ENCODE measurements at places on chromosomes 16 and 17. TPM values are rescaled to one million over a fixed set of nuclear protein-coding genes. Genes with fewer than 3 reads are reported as not detected.

GRCh38 chr17:57329380-57330214, 73.3 kb downstream of the MSI2 start:
- no peaks in the 10 kb centered on the region for H3K36me3 ChIP-seq
- peaks cover 6% of the 10 kb centered on the region for H3K4me1 ChIP-seq
- no peak overlapping the region for H3K4me3 ChIP-seq
- no peak for DNase-seq
- no peak overlapping the region for H3K27ac ChIP-seq

GRCh38 chr17:42039794-42040763, 10.3 kb downstream of the C17orf113 start:
- DNase-seq, result no peak
- no peak overlapping the region for H3K27ac ChIP-seq
- no peaks in the 10 kb centered on the region for H3K4me1 ChIP-seq
- H3K4me3 ChIP-seq, result no peak overlapping the region

DNA sequence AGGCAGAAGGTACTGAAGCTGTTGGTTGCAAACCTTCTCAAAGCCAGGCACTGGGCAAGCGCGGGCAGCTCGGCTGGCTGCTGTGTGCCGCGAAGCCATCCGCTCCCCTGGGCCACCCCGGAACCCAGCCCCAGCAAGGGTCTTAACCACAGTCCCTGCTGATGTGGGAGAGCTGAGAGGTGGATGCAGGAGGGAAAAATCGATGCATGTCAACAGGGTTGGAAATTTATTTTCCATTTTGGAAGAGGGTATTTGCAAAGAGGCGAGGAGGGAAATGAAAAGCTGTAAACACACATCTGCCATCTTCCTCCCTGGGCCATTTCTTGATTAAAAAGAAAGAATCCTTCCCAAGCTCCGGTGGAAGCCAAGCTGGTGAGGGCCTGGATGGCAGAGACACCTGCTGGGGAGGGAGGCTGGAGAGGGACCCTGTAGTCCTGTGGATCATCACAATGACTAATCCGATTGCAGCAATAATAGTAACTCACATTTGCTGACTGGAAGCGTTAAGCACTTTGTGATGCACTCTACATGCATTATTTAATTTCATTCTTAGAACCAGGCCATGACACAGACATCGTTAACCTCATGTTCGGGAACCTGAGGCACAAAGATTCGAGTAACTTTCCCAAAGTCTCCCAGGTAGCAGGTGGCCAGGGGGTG, 13.9 kb upstream of the TBX2 start:
- no peaks in the 10 kb centered on the region for H3K27me3 ChIP-seq
- H3K4me3 ChIP-seq, result no peak overlapping the region
- H3K36me3 ChIP-seq, result no peaks in the 10 kb centered on the region
- DNase-seq, result no peak
- no peaks in the 10 kb centered on the region for H3K4me1 ChIP-seq
- no peak overlapping the region for H3K27ac ChIP-seq

DNA sequence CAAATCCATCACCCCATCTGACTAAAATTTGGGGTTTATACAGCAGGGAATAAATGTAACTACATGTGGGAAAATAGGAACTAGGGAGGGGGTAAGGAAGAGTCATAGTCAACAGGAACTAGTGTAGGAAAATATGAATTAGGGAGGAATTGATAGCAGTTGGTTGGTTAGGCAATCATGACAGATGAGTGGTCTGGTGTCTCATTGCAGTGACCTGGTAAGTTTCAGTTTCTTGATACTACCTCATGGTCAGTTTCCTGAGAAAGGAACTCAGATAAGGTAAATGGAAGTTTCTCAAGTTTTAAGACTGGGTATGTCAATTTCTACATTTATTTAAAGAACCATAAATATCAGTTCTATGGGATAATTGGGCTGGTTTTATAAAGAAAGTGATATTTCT, 442.3 kb downstream of the NPIPA7 start:
- DNase-seq, result no peak
- H3K27me3 ChIP-seq, result no peaks in the 10 kb centered on the region
- H3K4me3 ChIP-seq, result no peak overlapping the region
- no peaks in the 10 kb centered on the region for H3K4me1 ChIP-seq
- H3K27ac ChIP-seq, result no peak overlapping the region
- H3K36me3 ChIP-seq, result no peaks in the 10 kb centered on the region

DNA sequence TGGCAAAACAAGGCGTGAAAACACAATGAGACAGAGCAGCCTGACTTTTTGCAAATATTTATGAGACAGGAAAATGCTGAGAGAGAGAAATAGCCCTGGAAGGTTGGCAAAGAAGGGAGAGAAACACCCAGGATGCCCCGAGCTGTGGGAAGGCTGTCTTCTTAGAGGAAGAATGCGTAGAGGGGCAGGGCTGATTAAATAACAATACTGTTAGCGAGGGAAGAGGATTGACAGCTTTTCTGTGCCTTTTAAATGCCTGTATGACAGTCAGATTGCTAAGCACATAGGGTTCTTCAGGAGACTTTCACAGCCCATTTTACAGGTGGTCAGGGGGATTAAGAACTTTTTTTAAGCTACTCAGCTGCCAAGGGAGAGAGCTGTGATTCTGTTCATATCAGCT, 219.2 kb downstream of the SHISA9 start:
- no peaks in the 10 kb centered on the region for H3K36me3 ChIP-seq
- H3K4me3 ChIP-seq, result no peak overlapping the region
- DNase-seq, result no peak
- peaks cover 11% of the 10 kb centered on the region for H3K4me1 ChIP-seq
- H3K27ac ChIP-seq, result no peak overlapping the region

- H3K4me1 ChIP-seq, result 0 out of 2 replicates have a peak, but pooled peaks cover 2% of the 10 kb centered on the region
- no peak overlapping the region for H3K27ac ChIP-seq
- no peak overlapping the region for H3K4me3 ChIP-seq
- no peak for DNase-seq
Measured at GRCh38 chr17:49843774-49844350, 4.0 kb downstream of the TAC4 start.

C16orf54 gene
- polyA plus RNA-seq, result not detected

TBC1D3K gene
- polyA plus RNA-seq, result not detected

NEUROD2 gene
- not detected for polyA plus RNA-seq

ACSM2A gene
- polyA plus RNA-seq, result not detected

PRSS33 gene
- 0.17 TPM for polyA plus RNA-seq

WFIKKN1 gene
- 28.4 TPM for polyA plus RNA-seq

SOX8 gene
- 2.2 TPM for polyA plus RNA-seq
